Activated T-helper 1 cell treated with Interleukin-2 at 50 U/mL for 16 hours (primary cell): ENCODE measurements at places on chromosomes 2 and 18.

GRCh38 chr2:109468893-109469292, 144.9 kb downstream of the SEPTIN10 start:
- DNase-seq, result no peak

- no peak for DNase-seq
Measured at GRCh38 chr2:7913974-7914373, 767.9 kb upstream of the ID2 start.

DNA sequence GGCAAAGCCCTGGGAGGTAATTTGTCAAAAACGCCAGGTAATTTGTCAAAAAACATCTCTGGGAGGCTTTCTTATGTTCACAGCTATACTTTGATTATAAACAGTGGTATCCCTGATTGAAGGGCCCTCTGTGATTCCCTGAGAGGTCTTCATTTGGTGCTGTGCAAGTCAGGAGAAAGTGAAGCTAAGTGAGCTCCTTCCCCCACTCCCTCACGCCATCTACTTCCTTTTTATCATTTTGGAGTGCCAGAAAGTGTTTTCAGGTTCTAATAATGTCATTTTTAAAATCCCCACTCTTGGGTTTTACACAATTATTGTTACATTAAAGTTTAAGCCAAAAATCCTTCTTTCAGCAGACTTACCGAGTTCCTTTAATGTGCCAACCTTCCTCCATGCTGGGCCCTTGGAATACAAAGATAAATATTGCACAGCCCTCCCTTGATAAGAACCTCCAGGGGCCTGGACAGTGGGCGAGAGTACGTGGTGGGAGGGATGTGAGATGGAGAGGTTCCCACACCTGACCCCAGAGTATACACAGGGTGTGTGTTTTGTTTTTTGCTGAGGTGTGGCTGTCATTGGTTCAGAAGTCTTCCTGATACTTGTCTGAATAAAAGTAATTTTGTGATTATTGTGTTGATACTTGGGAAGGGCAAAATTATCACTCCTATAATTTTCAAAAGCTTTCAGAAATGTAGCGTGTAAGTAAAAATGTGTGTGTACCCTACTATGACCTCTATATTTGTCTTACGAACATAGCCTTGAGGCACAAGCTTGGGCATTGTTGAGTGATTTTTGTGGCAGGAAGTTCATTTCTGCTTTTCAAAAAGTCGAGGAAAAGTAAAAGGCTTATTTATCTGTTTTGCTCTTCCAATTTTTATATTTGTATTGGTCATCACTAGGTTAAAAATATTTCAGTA, 8.2 kb downstream of the MAPRE2 start:
- no peak for DNase-seq

- DNase-seq, result no peak
Measured at GRCh38 chr18:47254341-47254939, 3.0 kb upstream of the SKOR2 start.

- no peak for DNase-seq
Measured at GRCh38 chr18:28494151-28494550, 317.2 kb upstream of the CDH2 start.

GRCh38 chr2:155690785-155691184, 641.7 kb downstream of the NR4A2 start:
- no peak for DNase-seq
